ENCODE measurements at places on chromosomes 13 and 19. TPM values are rescaled to one million over a fixed set of nuclear protein-coding genes. Genes with fewer than 3 reads are reported as not detected.

DNA sequence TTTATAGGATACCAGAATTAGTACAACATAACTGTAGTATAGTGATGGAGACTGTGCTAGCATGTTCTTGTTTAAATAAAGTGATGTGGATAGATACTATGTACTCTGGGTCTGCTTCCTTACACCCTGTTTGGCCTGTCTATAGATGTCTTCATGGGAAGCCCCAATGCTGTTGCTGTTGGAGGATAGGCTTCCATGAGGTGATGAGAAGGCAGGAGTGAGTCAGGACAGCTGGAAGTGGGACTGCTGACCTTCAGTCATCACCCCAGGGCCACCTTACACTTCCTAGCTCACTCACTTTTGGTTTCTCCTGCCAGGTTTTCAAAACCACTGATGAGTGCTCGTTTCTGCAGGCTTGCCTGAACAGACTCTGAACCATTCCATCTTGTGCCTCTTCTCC, 4.2 kb downstream of the KCTD4 start:
- no peak overlapping the region for H3K27ac ChIP-seq
- H3K27me3 ChIP-seq, result no peaks in the 10 kb centered on the region

DNA sequence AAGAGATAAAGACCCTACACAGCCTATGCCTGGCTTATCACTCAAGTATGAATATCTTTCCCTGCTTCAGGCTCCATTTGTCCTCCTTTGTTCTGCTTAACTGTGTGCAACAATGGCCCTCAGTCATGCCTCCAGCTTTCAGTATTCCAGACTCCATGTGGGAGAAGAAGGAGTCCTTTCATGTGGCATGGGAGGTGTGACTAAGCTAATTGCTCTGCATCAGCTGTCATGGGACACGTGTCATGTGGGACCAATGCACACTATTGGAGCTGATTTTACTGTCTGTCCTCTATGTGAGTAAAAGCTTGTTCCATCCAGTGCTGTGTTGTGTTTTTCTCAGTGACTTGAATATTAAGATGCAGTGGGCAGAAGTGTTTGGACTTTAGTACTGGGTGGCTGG, 1198.3 kb downstream of the OLFM4 start:
- H3K4me1 ChIP-seq, result no peaks in the 10 kb centered on the region
- H3K36me3 ChIP-seq, result no peaks in the 10 kb centered on the region
- no peak for DNase-seq
- H3K27me3 ChIP-seq, result no peaks in the 10 kb centered on the region

- H3K4me1 ChIP-seq, result no peaks in the 10 kb centered on the region
- H3K27ac ChIP-seq, result no peak overlapping the region
- H3K27me3 ChIP-seq, result peaks cover 9% of the 10 kb centered on the region
These were observed 521.8 kb downstream of the MYO16 start for GRCh38 chr13:109151255-109151654.

GRCh38 chr13:21625366-21625765, 21.4 kb upstream of the MICU2 start:
- H3K4me3 ChIP-seq, result no peak overlapping the region
- no peaks in the 10 kb centered on the region for H3K36me3 ChIP-seq
- peaks cover 12% of the 10 kb centered on the region for H3K27me3 ChIP-seq
- no peak for DNase-seq
- H3K27ac ChIP-seq, result no peak overlapping the region

Gene C13orf42
- not detected for total RNA-seq

GRCh38 chr19:40707615-40708014, 9.1 kb downstream of the COQ8B start:
- no peaks in the 10 kb centered on the region for H3K27me3 ChIP-seq
- no peak overlapping the region for H3K4me3 ChIP-seq
- H3K4me1 ChIP-seq, result peaks cover 7% of the 10 kb centered on the region
- no peak overlapping the region for H3K27ac ChIP-seq
- DNase-seq, result no peak

Gene SHC2
- total RNA-seq, result not detected

Gene ZNF100
- 24.3 TPM for total RNA-seq

DNA sequence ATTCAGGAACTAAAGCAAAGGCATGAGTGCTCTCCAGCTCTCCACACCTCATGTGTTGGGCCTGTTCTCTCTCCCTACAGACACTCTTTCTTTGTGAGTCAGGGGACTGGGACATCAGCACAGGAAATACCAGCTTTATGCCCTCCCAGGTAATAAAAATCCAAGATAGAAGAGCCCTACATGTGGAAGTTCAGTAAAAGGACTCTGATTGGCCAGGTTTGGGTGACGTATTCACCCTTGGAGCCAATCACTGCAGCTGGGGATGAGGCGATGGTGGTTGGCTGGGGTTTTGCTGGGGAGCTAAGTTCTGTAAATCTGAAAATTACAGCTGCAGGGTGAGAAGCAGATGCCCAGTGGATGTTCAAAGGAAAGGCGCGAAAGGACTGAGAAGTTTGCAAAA, 32.5 kb downstream of the CCDC70 start:
- H3K27me3 ChIP-seq, result peaks cover 8% of the 10 kb centered on the region
- no peak overlapping the region for H3K27ac ChIP-seq
- H3K4me1 ChIP-seq, result peaks cover 2% of the 10 kb centered on the region
- H3K4me3 ChIP-seq, result no peak overlapping the region

- peaks cover 30% of the 10 kb centered on the region for H3K4me1 ChIP-seq
- H3K36me3 ChIP-seq, result peaks cover 34% of the 10 kb centered on the region
- no peak for DNase-seq
- H3K4me3 ChIP-seq, result peak overlapping the region; percentile 90
- H3K27me3 ChIP-seq, result peaks cover 32% of the 10 kb centered on the region
These were observed 12.7 kb downstream of the EGLN2 start for GRCh38 chr19:40811478-40812341.

GRCh38 chr13:110017379-110017778, 231.0 kb upstream of the IRS2 start:
- H3K27ac ChIP-seq, result no peak overlapping the region
- H3K4me3 ChIP-seq, result no peak overlapping the region
- no peaks in the 10 kb centered on the region for H3K36me3 ChIP-seq
- peaks cover 2% of the 10 kb centered on the region for H3K27me3 ChIP-seq
- DNase-seq, result no peak
- no peaks in the 10 kb centered on the region for H3K4me1 ChIP-seq

- DNase-seq, result no peak
- H3K27me3 ChIP-seq, result no peaks in the 10 kb centered on the region
- H3K4me1 ChIP-seq, result no peaks in the 10 kb centered on the region
- H3K4me3 ChIP-seq, result no peak overlapping the region
- no peak overlapping the region for H3K27ac ChIP-seq
These were observed 203.0 kb downstream of the POSTN start for GRCh38 chr13:37395544-37395943.

DNA sequence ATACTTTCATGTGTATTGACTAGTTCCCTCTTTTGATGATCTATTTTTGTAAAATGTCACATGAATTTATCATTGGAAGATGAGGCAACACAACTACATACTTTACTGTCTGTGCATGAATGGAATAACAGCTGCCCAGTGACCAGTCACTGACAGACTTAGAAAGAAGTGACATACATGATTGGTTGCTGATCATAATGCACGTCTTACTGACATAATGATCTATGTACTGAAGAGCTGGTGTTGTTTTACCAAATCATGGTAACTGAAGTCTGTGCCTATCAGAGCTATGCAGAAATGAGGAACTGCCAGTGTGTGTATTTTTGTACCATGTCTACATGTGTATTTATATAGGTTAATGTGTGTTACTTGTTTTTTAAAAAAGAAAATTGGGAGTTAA, 26.5 kb downstream of the GPR18 start:
- H3K36me3 ChIP-seq, result peaks cover 36% of the 10 kb centered on the region
- H3K4me3 ChIP-seq, result no peak overlapping the region
- no peak overlapping the region for H3K27ac ChIP-seq
- no peak for DNase-seq
- peaks cover 51% of the 10 kb centered on the region for H3K4me1 ChIP-seq

Gene RGL3
- not detected for total RNA-seq

GRCh38 chr19:55304279-55304978, 20.6 kb downstream of the BRSK1 start:
- H3K27ac ChIP-seq, result no peak overlapping the region
- peaks cover 3% of the 10 kb centered on the region for H3K36me3 ChIP-seq
- H3K4me1 ChIP-seq, result peaks cover 4% of the 10 kb centered on the region

- no peak overlapping the region for H3K4me3 ChIP-seq
- no peaks in the 10 kb centered on the region for H3K27me3 ChIP-seq
- H3K27ac ChIP-seq, result no peak overlapping the region
- no peaks in the 10 kb centered on the region for H3K4me1 ChIP-seq
- DNase-seq, result no peak
- H3K36me3 ChIP-seq, result no peaks in the 10 kb centered on the region
These were observed 46.7 kb upstream of the POSTN start for GRCh38 chr13:37645181-37645740.

Gene STK11
- total RNA-seq, result 71.1 TPM

Gene DLL3
- total RNA-seq, result 1.6 TPM

- H3K27ac ChIP-seq, result no peak overlapping the region
- H3K4me1 ChIP-seq, result no peaks in the 10 kb centered on the region
- H3K36me3 ChIP-seq, result no peaks in the 10 kb centered on the region
- no peak for DNase-seq
- H3K27me3 ChIP-seq, result no peaks in the 10 kb centered on the region
These were observed 48.6 kb downstream of the B3GLCT start for GRCh38 chr13:31248361-31248760.

Gene SYCN
- total RNA-seq, result not detected

- H3K4me3 ChIP-seq, result no peak overlapping the region
- no peaks in the 10 kb centered on the region for H3K27me3 ChIP-seq
- no peaks in the 10 kb centered on the region for H3K4me1 ChIP-seq
- no peak for DNase-seq
- H3K36me3 ChIP-seq, result no peaks in the 10 kb centered on the region
- no peak overlapping the region for H3K27ac ChIP-seq
These were observed 204.3 kb downstream of the EFNB2 start for GRCh38 chr13:106331116-106331515.

- H3K27ac ChIP-seq, result no peak overlapping the region
- no peak for DNase-seq
- peaks cover 6% of the 10 kb centered on the region for H3K27me3 ChIP-seq
- H3K4me3 ChIP-seq, result no peak overlapping the region
These were observed 35.2 kb downstream of the KCTD15 start for GRCh38 chr19:33831825-33832224.

- H3K27ac ChIP-seq, result no peak overlapping the region
- H3K4me1 ChIP-seq, result no peaks in the 10 kb centered on the region
- H3K27me3 ChIP-seq, result no peaks in the 10 kb centered on the region
- no peak for DNase-seq
- no peaks in the 10 kb centered on the region for H3K36me3 ChIP-seq
- no peak overlapping the region for H3K4me3 ChIP-seq
These were observed 11.2 kb upstream of the MYO16 start for GRCh38 chr13:108618233-108618632.

Gene ATP1A3
- 0.97 TPM for total RNA-seq

GRCh38 chr19:27660428-27660827, 1552.5 kb downstream of the UQCRFS1 start:
- no peaks in the 10 kb centered on the region for H3K27me3 ChIP-seq
- no peaks in the 10 kb centered on the region for H3K4me1 ChIP-seq

Gene CDC42EP5
- 1.0 TPM for total RNA-seq

- no peaks in the 10 kb centered on the region for H3K27me3 ChIP-seq
- no peaks in the 10 kb centered on the region for H3K36me3 ChIP-seq
- no peak overlapping the region for H3K27ac ChIP-seq
- DNase-seq, result no peak
These were observed 240.2 kb downstream of the LHFPL6 start for GRCh38 chr13:39362652-39363381.

- DNase-seq, result peak; percentile 86
- H3K27ac ChIP-seq, result peak within 1 kb of the TSS; percentile 84
- peak within 1 kb of the TSS; percentile 92 for H3K4me3 ChIP-seq
- peaks cover 17% of the 10 kb centered on the region for H3K36me3 ChIP-seq
These were observed at the start of gene RNASEH2A for GRCh38 chr19:12806242-12807081. TSS of gene RNASEH2A (plus strand) at chr19:12806584. CDS start at chr19:12806674, 90 bp downstream.

Gene TSHZ3
- total RNA-seq, result 1.3 TPM

Gene CGB8
- not detected for total RNA-seq

- peaks cover 31% of the 10 kb centered on the region for H3K36me3 ChIP-seq
- H3K27me3 ChIP-seq, result no peaks in the 10 kb centered on the region
- peaks cover 9% of the 10 kb centered on the region for H3K4me1 ChIP-seq
- no peak overlapping the region for H3K27ac ChIP-seq
These were observed 8.0 kb downstream of the VSIG10L start for GRCh38 chr19:51333836-51334460.

DNA sequence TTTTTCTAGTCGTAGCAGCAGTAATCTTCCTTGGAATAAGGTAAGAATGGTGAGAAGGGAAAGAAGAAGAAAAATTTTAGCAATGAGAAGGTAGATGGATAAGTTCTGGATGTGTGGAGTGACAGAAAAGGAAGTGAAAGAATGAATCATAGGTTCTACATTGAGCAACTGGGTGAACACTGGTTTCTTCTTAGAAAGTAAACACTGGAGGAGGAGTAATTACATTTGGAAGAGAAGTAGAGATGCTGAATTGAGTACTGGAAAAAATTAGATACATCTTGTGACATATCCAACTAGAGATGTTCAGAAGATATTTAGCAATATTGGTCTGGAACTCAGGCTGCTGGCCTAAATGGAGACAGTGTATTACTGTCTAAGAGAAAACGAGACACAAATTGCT, 148.5 kb downstream of the GPC5 start:
- no peaks in the 10 kb centered on the region for H3K36me3 ChIP-seq
- no peak overlapping the region for H3K27ac ChIP-seq
- DNase-seq, result no peak
- H3K4me1 ChIP-seq, result no peaks in the 10 kb centered on the region
- no peaks in the 10 kb centered on the region for H3K27me3 ChIP-seq
- no peak overlapping the region for H3K4me3 ChIP-seq

Gene RNF225
- 0.57 TPM for total RNA-seq

DNA sequence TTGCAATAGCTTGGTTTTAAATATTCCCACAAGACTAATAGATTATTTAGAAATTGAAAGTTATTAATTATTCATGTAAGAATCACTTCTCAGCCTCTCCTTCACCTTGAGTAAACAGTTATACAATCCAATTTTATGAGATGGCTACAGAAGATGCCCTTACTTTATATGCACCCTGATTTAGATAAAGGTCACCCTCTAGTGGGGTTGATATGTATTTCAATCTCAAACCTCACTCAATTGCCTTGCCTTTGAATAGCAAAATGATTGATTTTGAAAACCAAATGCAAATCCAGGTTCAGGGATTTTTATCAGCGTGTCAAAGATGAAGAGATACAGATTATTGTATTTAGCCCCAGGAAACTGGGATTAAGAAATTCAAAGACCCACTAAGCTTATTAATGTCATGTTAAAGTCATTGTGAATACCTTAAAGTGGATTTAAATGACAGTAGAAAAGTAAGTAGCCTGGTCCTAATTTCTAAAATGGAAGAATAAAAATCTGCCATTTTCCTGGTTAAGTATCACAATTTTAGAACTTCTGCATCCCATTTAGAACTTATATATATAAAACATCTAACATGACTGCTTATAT, 305.1 kb downstream of the ITGBL1 start:
- DNase-seq, result no peak
- no peaks in the 10 kb centered on the region for H3K36me3 ChIP-seq
- no peak overlapping the region for H3K4me3 ChIP-seq
- no peak overlapping the region for H3K27ac ChIP-seq
- H3K4me1 ChIP-seq, result no peaks in the 10 kb centered on the region
- H3K27me3 ChIP-seq, result peaks cover 2% of the 10 kb centered on the region

- H3K36me3 ChIP-seq, result no peaks in the 10 kb centered on the region
- DNase-seq, result no peak
- H3K27ac ChIP-seq, result no peak overlapping the region
- H3K27me3 ChIP-seq, result no peaks in the 10 kb centered on the region
These were observed 208.0 kb downstream of the LHFPL6 start for GRCh38 chr13:39394796-39395678.
